ENCODE measurements at places on chromosomes 4 and X. TPM values are rescaled to one million over a fixed set of nuclear protein-coding genes. Genes with fewer than 3 reads are reported as not detected.

Gene WDFY3
- total RNA-seq, result 25.1 TPM

Gene AMMECR1
- total RNA-seq, result 23.5 TPM

Gene FABP2
- not detected for total RNA-seq

Gene ELF4
- 24.2 TPM for total RNA-seq

Gene MBTPS2
- total RNA-seq, result 29.7 TPM

Gene ARSJ
- total RNA-seq, result 13.3 TPM

Gene F11
- 0.86 TPM for total RNA-seq

Gene DCAF4L1
- 0.68 TPM for total RNA-seq

Gene GDPD2
- total RNA-seq, result not detected

Gene UCHL1
- total RNA-seq, result 19.3 TPM

Gene HSFX1
- total RNA-seq, result 3.4 TPM

Gene PROM1
- total RNA-seq, result 43.8 TPM

Gene OTC
- total RNA-seq, result not detected

Gene ITGB1BP2
- 8.1 TPM for total RNA-seq

Gene DMP1
- total RNA-seq, result not detected

Gene SUPT20HL2
- not detected for total RNA-seq

Gene AWAT2
- not detected for total RNA-seq

Gene ARHGAP24
- total RNA-seq, result 10.2 TPM

Gene NHSL2
- total RNA-seq, result 0.27 TPM

Gene TNMD
- total RNA-seq, result not detected

Gene HPGDS
- not detected for total RNA-seq

Gene MND1
- 13.1 TPM for total RNA-seq

Gene GATA1
- total RNA-seq, result not detected

Gene NOX1
- total RNA-seq, result not detected

Gene TREX2
- total RNA-seq, result 2.0 TPM

Gene SLC49A3
- total RNA-seq, result 0.40 TPM

Gene CHST7
- 9.5 TPM for total RNA-seq

Gene FGF16
- total RNA-seq, result not detected

Gene BTC
- 8.1 TPM for total RNA-seq

Gene CXXC4
- total RNA-seq, result 1.3 TPM

Gene STAG2
- total RNA-seq, result 74.2 TPM

Gene KCND1
- total RNA-seq, result 9.7 TPM

Gene PLAC8
- 6.3 TPM for total RNA-seq

Gene GC
- 2.5 TPM for total RNA-seq

Gene DKK2
- not detected for total RNA-seq

Gene CORIN
- not detected for total RNA-seq

Gene PRDM8
- 1.8 TPM for total RNA-seq

Gene GABRQ
- not detected for total RNA-seq

Gene GCNA
- 8.1 TPM for total RNA-seq

Gene XIAP
- 75.0 TPM for total RNA-seq

Gene MAGEA2
- total RNA-seq, result not detected

Gene HTR2C
- total RNA-seq, result not detected

Gene DCX
- not detected for total RNA-seq
